ENCODE measurements at places on chromosomes 6 and 20.

DNA sequence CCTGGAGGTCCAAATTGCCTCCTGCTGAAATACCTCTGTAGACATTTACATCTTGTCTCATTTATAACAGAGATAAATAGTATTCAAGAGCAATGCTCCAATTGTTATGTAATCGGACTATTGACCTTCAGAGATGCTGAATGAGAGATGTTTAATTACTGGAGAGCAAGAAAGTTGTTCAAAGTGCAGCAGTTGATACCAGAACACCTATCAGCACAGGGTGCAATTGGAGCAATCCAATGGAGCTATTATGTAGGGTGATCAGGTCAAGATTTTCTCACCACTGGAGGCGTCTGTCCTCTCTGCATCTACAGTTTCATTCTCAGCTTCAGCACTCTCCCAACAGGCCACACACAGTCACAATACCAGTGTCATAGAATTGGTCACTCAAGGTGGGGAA is 19.5 kb upstream of the TMX4 start:
- no peak for DNase-seq

GRCh38 chr20:42957018-42957703 is 232.5 kb downstream of the PTPRT start:
- DNase-seq = no peak

DNA sequence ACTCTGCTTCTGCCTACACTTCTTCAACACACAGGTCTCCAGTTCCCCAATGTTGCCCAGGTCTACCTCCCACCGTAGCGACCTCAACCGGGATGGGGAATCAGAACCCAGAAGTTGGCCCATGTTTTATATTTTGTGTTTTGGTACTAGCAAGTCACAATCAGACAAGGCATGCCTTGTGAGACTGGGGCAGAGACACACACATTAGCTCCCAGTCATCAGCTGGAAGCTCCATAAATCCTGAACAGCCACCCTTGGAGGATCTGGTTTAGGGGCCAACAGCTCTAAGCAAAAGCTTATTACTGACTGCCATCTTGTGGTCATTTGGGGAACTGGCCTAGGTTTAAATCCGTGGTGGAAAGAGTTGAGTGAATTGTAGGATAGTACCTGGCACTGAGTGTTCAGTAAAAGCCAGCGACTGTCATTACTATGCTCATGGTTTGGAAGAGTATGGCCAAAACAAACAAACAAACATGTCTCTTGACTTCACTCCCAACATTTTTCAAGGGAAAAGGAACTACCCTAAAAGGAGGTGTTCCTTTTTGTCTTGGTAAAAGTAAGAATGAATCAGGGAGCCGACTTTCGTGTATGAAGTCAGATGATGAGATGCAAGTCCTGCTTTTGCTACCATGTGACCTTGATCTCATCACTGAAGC is 40.5 kb downstream of the PIM1 start:
- peak; percentile 63 for DNase-seq

GRCh38 chr20:16363506-16364319 is 209.5 kb downstream of the KIF16B start:
- no peak for DNase-seq

DNA sequence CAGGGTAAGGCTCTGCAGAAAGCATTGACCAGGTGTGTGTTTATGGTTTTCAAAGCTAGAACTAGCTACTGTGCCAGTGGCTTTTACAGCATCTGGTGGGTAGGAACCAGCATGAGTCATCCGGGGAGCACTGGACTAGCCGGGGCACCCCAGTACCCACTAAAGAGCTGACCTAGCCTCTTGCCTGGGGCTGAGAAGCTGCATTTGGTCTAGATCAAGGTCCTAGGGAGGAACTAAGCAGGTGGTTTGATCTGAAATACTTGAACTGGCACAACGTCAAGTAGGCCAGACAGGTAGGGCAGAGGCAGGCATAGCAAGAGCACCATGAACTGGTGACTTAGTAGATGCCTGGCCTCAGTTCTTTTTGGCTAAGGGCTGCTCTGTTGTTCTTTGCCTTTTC is 109.8 kb upstream of the PTPRK start:
- no peak for DNase-seq

DNA sequence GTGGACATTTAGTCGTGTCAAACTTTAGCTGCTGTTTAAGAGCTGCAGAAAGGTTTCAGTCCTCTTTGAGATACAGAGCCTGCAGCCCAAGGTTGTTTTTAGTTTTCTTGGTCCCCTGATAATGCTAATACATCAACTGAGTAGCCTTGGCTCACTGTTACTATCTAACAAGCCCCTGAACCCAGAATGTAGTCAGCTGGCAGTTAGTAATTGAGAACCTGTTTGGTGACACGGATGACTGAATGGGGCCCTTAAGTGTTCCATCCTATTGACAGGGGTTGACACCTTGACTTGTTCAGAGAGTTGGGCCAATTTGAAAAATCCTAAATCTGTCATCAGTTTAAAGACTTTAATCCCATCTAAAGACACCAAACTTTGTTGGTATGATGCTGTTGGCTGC is 2.8 kb downstream of the RTN4IP1 start:
- no peak for DNase-seq

DNA sequence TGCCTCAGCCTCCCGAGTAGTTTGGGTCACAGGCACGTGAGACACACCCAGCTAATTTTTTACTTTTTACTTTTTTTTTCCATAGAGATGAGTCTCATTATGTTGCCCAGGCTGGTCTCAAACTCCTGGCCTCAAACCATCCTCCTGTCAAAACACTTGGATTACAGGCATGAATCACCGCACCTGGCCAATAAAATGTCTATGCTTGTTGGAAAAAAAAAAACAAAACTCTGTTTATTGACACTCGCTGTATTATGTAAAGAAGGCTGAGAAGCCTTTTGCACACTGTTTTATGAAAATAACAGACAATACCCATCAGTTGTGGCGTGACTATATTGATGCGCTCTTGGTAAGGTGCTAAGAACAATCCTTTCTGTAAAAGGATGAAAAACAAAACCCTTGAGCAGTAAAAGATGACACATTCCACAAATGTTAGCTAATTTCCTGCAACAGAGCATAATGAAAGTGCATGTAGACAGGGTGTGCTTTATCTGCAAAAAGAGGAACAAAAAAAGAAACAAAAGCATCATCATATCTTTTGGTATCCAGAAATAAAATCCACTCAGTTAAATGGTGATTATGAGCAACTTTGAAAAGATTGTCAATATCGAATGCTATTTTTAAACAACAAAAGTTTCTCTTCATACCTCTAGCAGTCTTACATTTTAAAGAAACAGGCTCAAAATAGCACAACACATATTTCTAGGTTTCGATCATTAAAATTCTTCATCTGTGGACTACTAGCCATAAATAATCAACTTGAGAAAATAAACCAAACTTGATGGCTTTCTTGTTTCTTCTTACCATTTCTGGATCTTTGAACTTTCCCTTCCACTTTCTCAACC is 108.3 kb upstream of the PHACTR1 start:
- no peak for DNase-seq

- no peak for DNase-seq
Observed at GRCh38 chr20:38669688-38670087, 54.6 kb upstream of the SLC32A1 start.

DNA sequence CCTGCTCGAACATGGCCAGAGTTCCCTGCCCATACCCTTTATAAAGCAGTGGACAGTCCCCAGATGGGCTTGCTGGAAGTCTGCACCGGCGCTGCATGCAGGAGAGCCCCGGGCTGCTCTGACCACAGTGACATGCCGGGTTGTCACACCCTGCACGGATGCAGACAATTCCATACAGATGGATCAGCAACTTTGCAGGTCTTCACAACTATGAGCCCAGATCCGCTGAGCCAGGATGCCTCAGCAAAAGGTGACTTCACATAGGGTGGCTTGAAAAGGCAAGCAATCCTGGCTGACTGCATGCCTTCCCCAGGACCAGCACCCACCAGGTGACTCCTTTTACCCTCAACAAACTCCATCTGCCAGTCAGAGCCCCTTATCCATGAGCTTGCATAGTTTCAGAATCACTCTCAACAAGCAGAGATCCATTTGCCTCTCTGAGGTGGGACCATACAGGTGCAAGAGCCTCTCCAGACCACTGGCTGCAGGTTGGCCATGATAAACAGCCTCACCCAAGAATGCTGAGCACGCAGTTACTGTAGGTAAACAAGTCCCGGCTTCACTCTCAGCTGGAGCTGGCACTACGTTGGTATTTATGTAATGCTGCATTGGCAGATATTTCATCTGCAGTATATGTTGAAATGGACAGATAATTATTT is 183.0 kb upstream of the QKI start:
- DNase-seq = no peak
